ENCODE measurements at places on chromosomes 5 and 9.

GRCh38 chr9:652914-653313 lies 188.6 kb upstream of the DMRT1 start:
- no peak for DNase-seq

DNA sequence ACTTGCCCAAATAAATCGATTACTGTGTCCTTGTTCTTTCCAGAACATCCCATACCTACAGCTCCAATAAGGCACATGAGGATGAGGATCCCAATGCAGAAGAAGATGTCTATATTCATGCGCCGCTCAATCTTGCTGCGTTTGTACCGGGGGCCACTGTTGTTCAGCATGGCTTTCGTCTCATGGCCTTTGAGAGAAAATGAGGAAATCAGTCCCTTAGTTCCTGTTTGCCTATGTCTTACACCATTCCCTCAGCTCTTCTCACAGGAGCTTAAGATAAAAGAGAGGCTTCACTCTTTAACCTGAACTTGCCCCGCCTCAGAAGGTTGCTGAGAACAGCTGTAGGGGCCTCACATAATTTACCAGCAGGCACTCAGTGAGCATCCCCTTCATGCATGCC lies 211.6 kb downstream of the ATP10B start:
- no peak for DNase-seq

DNA sequence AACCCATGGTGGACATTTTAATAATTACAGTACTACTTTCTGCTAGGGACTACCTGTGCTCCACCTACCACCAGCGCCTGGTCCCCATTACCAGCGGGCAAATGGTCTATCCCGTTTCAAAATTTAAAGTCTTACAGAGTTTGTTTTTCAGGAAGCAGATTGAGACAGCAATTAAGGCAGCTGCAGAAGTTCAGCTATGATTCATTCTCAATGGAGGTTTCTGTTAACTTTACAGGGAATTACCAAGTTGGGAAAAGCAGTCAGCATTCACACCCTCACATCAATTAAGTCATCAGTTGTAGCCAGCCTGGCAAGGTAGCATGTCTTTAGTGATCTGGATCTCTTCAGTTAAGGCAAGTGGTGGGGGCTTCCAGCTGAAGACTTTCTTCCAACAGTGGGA lies 410.6 kb upstream of the DAB2 start:
- no peak for DNase-seq

GRCh38 chr9:133821601-133822429 lies 83.7 kb upstream of the SARDH start:
- no peak for DNase-seq

DNA sequence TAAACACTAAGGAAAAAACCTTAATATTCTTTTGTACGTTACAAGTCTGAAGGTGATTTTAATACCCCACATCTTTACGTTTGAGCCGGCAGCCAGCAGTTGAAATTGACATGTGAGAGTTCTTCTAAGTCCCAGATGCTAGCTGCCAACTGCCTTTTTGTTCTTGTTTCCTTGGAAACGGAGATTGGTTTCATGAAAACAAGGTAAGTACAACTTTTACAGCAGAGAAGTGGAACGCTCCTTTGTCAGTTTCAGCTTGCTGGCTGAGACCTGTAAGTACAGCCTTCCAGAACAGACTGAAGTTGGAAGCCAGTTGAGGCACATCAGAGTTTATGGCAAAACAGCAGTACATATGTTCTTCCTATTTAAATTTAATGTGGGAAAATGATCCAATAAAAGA lies 1018.4 kb upstream of the ARRDC3 start:
- DNase-seq: no peak

DNA sequence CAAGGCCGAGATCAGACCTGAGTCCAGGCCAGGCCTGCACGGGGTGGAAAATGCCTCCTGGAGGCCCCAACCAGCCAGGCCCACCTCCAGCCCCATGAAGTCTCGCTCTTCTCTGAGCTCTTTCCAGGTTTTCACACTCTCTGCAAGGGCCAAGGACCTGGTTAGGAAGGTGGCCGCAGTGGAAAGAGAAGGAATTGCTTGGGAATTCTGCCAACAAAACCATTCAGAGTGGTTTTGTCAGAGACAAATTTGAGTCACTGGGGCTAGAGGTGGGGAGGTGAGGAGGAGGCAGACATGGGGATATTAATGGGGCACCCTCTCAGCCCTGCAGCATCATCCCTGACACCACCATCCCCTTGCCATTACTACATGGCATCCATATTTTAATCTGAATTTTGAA lies 261.0 kb downstream of the ROR2 start:
- DNase-seq: no peak

DNA sequence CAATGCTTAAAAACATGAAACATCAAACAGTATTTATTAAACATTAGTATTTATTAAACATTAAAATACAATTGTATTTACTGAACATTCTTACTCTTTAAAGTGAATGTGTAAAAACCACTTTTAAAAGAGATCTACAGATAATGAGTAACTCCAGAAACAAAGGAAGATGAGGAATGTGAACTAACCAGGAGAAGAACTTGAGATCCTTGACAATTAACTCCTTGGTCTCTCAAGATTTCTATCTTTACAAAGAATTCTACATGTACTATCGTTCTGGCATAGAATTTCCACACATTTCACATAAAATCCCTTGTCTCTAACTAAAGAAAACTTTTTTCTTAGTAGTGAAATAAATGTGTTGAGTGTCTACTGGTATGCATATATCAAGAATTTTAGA lies 28.7 kb upstream of the IFNE start:
- no peak for DNase-seq

DNA sequence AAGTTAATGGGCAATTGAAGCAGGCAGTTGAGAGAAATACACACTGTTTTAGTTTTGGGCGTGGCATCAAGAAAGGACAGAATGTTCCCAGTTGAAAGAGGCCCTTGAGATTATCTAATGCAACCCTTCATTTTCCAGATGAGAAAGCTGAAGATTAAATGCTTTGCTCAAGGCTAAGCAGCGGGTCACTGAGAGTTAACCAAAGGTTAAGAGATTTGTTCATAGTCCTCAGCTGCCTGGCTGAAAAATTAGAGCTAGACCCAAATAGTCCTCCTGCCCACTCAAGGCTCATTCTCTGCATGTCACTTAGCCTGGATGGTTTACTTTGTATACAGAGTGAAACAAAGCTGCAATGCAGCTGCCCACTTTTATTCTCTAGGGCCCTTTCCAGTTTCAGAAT lies 46.7 kb upstream of the MAMDC2 start:
- no peak for DNase-seq

- no peak for DNase-seq
These were observed 203.2 kb downstream of the CD180 start for GRCh38 chr5:66993448-66993847.

DNA sequence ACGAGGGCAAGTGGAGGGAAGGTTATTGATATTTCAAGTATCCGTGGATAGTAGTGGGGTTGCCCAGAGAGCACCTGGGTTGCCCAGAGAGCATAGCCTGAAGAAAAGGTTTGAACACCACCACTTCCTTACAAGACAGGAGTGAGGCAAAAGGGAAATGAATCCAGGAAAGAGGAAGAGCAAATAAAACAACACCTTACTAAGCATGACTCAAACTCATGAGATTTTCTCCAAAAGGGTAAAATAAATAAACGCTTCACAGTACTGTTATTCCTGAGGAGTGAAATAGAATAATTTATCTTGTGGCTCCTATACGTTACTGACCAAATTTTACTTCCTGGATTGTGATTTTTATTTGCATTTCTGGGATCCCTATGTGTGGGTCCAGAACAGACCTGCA lies 65.2 kb upstream of the PTPRD start:
- no peak for DNase-seq

DNA sequence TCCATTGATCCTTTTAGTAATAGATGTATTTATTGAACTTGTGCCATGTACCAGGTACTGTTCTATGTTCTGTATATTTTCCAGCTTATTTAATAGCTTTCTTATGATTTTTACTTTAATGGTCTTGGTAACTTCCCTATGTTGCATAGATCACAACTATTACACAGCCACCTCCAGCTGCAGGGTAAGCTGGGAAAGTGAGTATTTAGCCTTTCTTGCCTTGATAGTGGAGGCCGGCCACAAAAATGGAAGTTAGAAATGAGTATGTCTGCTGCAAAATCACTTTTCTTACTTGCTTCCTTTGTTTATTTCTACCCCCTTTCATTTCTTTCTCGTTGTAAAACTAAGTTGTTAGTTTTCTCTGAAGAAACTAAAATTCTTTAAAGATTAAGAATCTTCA lies 43.1 kb upstream of the ANKDD1B start:
- no peak for DNase-seq

GRCh38 chr5:57276353-57276752 lies 102.5 kb downstream of the GPBP1 start:
- DNase-seq: no peak

- no peak for DNase-seq
These were observed 1.2 kb downstream of the OTULINL start for GRCh38 chr5:14582797-14583137.

DNA sequence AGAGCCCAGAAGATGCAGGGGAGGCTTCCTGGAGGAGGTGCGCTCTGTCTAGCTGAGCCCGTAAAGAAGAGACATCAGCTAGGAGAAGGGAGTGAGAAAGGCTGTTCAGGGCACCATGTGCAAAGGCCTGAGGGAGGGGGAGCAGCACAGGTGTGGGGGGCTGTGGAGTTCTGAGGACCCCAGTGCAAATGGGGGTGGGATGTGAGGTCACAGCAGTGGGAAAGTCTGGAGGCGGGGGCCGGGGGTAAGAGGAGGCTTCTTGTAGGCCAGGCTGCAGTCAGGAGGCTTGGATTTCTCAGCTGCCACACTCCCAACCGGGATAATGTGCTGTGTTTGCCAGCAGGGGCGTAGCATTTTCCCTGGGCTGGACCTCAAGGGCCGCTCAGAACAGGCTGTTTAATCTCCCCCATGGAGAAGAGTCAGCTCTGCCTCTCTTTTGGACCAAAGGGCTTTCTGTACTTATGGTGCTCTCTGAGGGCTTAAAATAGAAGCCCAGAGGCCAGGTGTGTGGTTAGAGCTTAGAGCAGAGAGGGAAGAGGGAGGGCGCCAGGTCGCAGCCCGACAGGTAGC lies 5.7 kb downstream of the NEURL1B start:
- DNase-seq: no peak

- DNase-seq: no peak
These were observed 182.7 kb upstream of the ACTBL2 start for GRCh38 chr5:57665146-57665936.

- peak; percentile 19 for DNase-seq
These were observed 174.9 kb upstream of the DMAC1 start for GRCh38 chr9:7974335-7974960.

- no peak for DNase-seq
These were observed 303.7 kb downstream of the CCDC171 start for GRCh38 chr9:15856591-15856990.

- DNase-seq: no peak
These were observed 261.5 kb downstream of the CEMIP2 start for GRCh38 chr9:71506821-71507220.

GRCh38 chr9:94554439-94555331 lies at the start of gene PCAT7:
TSS of gene PCAT7 (plus strand) at chr9:94555083.
- peak; percentile 23 for DNase-seq

- no peak for DNase-seq
These were observed 59.3 kb upstream of the ANGPTL2 start for GRCh38 chr9:127181595-127182190.

DNA sequence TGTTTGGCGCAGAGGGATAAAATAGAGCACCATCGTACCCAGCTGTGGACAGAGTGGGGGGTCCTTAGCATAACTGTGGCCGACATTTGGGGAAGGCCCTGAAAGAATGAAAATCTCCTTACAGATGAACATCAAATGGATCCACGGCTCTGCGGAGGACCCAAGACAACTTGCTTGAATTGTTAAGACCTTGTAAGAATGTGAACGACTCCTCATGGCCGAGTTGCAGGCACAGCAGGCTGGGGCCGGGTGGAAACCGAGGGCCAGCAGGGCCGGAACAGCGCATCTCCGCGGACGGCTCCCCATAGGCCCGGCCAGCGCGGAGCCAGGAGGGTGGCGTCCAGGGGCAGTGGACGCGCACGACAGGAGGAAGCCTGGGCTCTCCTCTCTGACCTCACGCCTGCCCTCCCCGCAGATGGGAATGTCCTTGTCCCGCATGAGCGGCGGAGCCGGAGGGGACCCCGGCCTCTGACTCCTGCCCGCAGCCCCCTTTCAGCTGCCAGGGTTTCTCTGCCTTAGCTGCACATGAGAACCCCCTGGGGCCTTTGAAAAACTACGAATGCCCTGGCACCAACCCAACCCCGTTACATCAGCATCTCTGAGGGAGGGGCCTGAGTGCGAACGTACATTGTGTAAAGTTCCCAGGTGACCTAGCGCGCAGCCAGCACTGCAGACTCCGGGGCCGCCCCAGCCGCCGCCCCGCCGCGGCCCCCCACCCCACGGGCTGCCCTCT lies 36.2 kb upstream of the PTCH1 start:
- peak; percentile 16 for DNase-seq

- DNase-seq: no peak
These were observed 22.4 kb upstream of the KIF12 start for GRCh38 chr9:114121227-114122135.

DNA sequence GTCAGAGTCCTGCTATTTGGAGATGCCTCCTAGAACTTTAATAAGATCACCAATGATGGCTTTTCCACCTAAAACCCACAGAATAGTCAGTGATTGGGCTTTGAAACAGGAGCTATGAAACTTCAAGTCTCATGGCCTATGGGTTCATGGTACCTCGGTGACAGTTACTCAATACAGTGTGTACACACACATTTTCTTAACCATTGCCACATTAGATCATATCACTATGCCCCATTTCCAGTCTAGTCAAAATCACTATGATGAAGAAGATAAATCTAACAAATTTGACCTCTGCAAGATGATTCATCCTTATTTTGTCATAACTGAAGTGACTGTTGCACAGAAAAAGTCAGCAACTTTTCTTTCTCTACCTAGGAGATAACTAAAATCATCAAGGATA lies 86.8 kb upstream of the OR13F1 start:
- DNase-seq: no peak

DNA sequence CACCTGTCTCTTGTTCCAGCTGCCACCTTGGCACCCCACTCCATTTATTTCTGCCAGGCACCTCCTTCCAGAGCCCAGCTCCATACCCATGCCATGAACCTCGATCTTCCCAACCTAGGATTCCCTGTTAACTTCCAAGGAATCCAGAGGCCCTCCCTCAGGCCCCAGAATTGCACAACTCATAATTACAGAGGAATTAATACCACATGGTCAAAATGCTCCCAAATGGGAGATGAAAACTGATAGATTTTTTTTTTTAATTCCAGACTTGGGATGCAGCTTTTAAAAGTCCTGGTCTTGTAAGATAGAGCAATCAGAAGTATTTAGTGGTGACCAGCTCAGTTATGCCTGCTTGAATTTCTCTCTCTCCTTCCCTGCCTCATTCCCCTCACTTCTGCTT lies 96.2 kb upstream of the CCDC112 start:
- no peak for DNase-seq

DNA sequence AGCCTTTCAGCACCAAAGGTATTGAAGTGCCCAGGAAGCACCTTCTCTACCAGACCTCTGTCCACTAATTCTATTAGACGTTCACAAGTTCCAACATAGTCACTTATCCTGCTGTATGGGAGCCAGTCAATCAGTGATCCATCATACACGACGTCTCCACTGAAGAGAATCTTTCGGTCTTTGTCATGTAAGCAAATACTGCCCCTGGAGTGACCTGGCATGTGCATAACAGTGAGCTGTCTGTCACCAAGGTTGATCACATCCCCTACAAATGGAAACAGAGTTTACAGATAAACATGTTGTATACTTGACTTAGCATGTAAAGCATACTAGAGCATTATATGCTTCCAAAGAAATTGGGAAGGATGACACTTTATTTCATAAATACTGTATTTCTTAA lies 13.3 kb downstream of the MBLAC2 start:
- no peak for DNase-seq
